ENCODE measurements at places on chromosomes 5 and 9. TPM values are rescaled to one million over a fixed set of nuclear protein-coding genes. Genes with fewer than 3 reads are reported as not detected.

Gene DYNC2I2
- 1.5 TPM for polyA plus RNA-seq

Gene DRD1
- not detected for polyA plus RNA-seq

Gene SPINK6
- polyA plus RNA-seq = not detected

Gene PDE6A
- polyA plus RNA-seq = not detected

Gene CNTNAP3
- not detected for polyA plus RNA-seq

Gene KLHL3
- not detected for polyA plus RNA-seq

Gene HSPB3
- not detected for polyA plus RNA-seq

Gene CCDC180
- polyA plus RNA-seq = 0.24 TPM

Gene PCDHB14
- polyA plus RNA-seq = not detected

Gene NR2F1
- polyA plus RNA-seq = not detected

Gene GFI1B
- polyA plus RNA-seq = 0.21 TPM

Gene TENT4A
- 0.44 TPM for polyA plus RNA-seq

Gene BRD3OS
- 2.9 TPM for polyA plus RNA-seq

Gene NRG2
- not detected for polyA plus RNA-seq

Gene NME5
- polyA plus RNA-seq = not detected

Gene DMRT3
- not detected for polyA plus RNA-seq

Gene SURF2
- 24.7 TPM for polyA plus RNA-seq

Gene SH2D3C
- polyA plus RNA-seq = 20.5 TPM

Gene CRB2
- polyA plus RNA-seq = not detected

Gene ASPN
- polyA plus RNA-seq = not detected

Gene GPX8
- not detected for polyA plus RNA-seq

Gene ASTN2
- polyA plus RNA-seq = not detected

Gene IL3
- not detected for polyA plus RNA-seq

Gene SLC45A2
- polyA plus RNA-seq = not detected

Gene PHF24
- polyA plus RNA-seq = not detected

Gene ARSI
- not detected for polyA plus RNA-seq

Gene HINT1
- 191 TPM for polyA plus RNA-seq

Gene PCDHGB6
- polyA plus RNA-seq = not detected

Gene ARHGAP26
- 28.7 TPM for polyA plus RNA-seq

Gene NOP16
- polyA plus RNA-seq = 17.2 TPM

Gene DBH
- polyA plus RNA-seq = not detected

Gene ACOT12
- polyA plus RNA-seq = not detected

Gene PCA3
- not detected for polyA plus RNA-seq

Gene PCDHGA11
- not detected for polyA plus RNA-seq

Gene C7
- polyA plus RNA-seq = not detected

Gene GPR107
- 6.0 TPM for polyA plus RNA-seq

Gene INSYN2B
- polyA plus RNA-seq = 0.17 TPM

Data from CD14-positive monocyte (primary cell).